ENCODE measurements at places on chromosomes 2 and 18.

- DNase-seq, result peak; percentile 58
These were observed 52.3 kb upstream of the ITGB6 start for GRCh38 chr2:160252278-160252887.

DNA sequence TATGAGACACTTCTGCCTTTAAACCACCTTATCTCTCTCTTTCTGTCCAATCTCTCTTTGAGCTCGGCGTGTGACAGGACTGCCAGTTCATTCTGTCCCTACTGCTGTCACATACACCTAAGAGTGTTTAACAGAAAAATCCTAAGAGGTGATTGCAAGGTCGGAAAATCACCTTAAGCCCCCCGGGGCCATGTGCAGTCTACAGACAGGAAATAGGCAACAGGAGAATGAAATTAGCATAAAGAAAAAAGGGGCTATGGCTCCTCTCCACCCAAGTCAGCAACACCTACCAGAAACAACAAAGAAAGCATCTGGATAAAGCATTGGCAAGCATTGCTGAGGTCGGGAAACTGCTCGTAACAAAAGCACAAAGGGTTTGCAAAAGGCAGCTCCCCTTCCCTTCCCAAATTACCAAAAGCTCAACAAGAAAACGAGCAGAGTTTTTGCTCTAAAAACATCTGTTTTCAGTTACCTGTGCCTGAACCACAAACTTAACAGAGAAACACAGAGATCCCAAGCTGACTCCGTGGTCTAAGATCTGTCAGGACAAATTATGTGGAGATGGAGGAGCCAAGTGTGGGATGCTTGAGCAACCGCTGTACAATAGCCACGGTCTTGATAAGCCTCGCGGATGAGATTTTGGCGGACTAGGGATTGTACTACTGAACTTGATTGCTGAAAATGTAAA is 30.4 kb downstream of the ANKRD44 start:
- no peak for DNase-seq

GRCh38 chr2:240501531-240501991 is 56.2 kb downstream of the ANKMY1 start:
- no peak for DNase-seq

DNA sequence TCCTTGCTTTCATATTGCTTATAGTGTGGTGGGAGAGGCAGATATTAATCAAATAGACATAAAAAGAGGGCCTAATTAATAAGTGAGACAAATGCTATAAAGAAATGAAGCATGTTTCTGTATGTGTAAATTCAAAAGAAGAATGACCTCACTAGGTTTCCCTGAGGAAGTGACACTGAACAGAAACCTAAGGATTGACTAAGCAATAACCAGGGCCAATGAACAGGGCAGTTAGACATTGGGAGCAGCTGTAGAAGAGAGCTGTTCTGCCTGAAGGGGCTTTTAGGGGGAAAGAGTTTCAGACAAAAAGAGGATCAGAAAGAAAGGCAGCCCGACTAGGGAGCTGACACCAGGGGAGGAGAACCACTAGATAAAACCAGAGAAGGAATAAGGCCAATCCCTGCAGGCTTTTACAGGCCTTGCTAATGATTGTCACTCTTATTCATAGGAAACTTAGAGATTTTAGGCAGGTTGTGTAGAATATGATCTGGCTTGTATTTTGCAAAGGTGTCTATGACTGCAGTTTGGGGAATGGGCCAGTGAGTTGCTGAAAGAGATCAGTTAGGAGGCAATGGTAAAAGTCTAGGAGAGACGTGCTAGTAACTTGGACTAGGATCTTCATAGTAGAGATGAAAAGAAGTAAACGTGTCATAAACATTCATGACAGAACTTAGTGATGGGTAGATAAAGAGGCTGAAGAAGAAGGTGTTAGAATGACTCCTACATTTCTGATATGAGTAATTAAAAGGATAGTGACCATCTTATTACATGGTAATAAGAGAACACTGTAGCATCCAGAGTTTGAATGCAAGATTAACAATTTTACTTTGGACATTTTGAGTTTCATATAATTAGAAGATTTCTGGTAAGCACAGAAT is 26.8 kb upstream of the NABP1 start:
- peak; percentile 24 for DNase-seq

- no peak for DNase-seq
These were observed 15.1 kb upstream of the LIPG start for GRCh38 chr18:49546719-49547273.

DNA sequence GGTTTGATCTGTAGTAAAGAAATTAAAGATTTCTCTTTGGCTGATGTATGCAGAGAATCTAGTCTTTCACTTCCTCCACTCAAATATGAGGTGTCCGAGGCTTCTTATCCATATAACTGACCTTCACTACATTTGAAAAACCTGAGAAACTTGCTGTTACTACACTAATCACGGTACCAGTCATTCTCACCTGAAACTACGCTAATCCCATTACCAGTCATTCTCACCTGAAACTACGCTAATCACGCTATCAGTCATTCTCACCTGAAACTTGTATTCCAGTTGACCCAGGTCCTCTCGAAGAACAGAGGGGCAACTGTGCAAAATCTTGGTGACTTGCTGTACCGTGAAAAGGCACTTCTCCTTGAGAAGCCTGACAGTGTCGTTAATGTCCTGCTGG is 5.1 kb downstream of the MTERF4 start:
- DNase-seq, result no peak

GRCh38 chr2:96952976-96953610 is 33.3 kb downstream of the FAM178B start:
- no peak for DNase-seq

- peak; percentile 49 for DNase-seq
These were observed 27.5 kb downstream of the PMAIP1 start for GRCh38 chr18:59927246-59927825.

DNA sequence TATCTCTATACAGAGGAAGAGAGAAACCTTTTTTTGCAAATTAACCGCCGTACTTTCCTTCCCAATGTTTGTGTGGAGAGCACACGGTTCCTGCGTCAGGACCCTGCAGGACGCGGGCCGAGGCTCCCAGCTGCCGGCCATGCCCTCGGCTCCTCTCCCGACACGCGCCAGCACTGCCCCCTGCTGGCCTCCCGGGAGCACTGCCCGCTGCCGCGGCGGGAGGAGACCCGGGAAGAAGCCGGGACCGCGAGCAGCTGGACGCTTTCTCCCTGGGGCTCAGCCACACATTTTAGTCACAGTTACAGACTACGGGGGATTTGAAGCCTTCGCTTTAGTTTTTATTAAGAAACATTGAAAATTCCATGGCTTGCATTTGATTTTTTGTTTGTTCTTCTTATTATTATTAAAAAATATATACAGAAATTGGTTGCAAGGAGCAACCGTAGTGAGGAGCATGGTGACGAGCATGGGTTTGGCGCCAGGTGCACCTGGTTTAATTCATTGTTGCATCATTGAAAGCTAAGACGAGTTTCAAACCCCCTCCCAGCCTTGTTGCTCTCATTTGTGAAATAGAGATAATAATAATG is 401.2 kb downstream of the GALR1 start:
- no peak for DNase-seq

DNA sequence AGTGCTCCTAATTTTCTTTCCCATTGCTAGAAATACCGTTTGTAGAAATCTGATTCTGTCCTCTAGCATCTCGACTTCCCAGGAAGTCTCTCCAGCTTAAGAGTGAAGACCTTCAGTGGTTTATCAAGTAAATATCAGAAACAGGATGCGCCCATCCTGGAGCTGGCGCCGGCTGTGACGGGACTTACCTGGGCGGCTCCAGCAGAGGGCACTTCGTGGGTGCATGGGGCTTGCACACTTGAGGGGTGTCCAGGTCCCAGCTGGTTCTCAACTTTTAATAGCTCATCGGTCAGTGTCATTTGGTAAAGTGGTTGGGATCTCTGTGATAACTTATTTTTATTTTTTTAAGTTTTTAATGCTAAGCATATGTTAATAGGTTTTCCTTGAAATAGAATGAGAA is 167.0 kb upstream of the TPO start:
- DNase-seq, result no peak

- DNase-seq, result peak; percentile 6
These were observed 77.5 kb upstream of the PROKR1 start for GRCh38 chr2:68565858-68566257.

GRCh38 chr2:108316461-108317258 is 28.0 kb downstream of the SULT1C2 start:
- DNase-seq, result no peak

GRCh38 chr2:43045866-43046265 is 180.5 kb downstream of the ZFP36L2 start:
- DNase-seq, result no peak

DNA sequence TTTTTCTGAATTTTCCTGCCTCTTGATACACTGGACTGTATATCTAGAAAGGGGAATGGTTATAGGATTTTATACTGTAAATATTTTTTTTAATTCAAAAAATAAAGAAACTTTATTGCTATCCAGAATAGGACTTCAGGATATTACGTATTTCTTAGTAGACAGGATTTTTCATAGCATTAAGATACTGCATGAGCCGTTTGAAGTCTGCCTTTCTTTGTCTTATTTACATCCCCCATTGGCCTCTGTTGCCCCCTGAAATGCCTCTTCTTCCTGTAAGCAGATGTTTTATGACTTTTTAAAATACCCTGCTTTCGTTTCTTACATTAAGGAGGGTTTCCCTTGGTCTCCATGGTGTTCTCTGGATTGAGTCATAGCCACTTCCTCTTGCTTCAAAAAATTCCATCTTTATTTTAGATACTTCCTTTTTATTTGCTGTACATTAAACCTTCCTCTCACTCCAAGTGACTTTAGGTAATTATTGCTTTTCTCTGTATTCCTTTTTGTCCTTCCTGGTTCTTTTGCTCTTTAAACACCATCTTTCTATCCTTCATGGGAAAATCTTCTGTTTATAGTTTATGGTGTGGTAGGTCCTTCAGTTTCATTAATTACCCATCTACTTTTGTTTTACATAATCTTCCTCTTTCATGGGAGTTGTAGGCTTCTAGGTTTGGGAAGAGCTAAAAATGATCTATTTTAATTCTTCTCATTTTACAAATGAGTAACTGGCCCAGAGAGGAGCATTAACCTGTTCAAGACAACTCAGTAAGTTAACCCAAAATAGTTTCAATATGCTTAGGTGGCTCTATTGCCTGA is 72.6 kb downstream of the ZNF532 start:
- peak; percentile 87 for DNase-seq

DNA sequence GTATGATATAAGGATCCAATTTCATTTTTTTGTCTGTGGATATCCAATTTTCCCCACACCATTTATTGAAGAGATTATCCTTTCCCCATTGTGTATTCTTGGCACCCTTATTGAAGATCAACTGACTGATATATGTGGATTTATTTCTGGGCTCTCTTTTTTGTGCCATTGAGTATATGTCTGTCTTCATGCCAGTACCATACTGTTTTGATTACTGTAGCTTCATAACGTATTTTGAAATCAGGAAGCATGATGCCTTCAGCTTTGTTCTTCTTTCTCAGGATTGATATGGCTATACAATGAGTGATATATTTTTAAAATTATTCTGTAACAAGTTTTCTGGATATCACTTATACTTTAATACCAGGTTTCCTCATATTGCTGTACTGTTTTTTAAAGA is 58.1 kb upstream of the DLX2 start:
- no peak for DNase-seq
